Hypothalamus (tissue), 51 donors: ENCODE measurements at places on chromosomes 5 and 9.

DNA sequence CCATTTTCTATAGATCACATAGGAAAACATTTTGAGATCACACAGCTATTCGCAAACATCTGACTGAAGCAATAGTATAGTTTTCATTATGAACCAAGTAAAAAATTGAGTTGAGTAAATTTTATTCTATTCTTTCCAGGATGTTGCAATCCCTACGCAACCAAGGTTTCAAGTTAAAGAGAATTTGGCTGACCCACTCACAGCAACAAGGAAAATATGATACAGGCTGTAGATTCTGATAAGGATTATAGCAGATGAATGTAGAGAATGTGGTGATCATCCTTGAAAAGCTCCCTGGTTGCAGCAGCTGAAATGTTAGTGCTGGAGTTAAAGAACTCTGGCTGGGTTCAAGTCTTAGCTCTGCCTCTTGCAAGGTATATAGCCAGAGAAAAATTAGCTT is 4.7 kb downstream of the ABCA1 start:
- DNase-seq = no peak

DNA sequence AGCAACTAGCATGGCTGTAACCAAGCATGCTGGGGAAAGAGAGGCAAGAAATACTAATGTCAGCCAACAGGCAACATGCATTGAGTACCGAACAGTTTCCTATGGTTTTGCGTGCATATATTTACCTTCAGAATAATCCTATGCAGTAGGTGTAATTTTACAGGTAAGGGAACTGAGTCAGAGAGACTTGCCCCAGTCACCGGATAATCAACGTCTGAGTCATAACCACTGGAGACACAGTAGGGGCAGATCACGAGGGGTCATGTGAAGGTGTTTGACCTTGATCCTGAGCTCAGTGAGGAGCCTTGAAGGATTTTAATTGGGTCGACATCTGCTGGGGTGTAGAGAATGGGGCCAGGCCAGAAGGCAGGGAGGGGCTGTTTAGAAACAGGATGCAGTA is 13.4 kb upstream of the TSC1 start:
- no peak for DNase-seq

DNA sequence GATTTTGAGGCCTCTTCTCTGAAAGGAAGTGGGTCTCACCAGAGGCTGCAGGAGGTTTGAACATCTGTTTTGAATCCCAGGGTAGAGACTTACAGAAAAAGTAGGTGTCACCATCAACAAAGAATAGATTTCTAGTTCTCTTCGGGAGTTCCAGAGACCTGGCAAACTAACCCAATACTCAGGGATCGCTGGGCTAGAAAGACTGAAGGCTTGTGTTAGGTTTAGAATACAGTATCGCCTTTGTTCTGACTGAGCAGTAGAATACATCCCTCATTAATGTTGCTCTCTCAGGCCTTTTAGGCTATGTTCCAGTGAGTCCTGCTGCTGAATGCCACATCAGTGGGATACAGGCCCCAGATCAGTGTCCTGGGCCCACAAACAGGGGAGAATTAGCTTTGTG is 27.2 kb downstream of the RUSC2 start:
- no peak for DNase-seq

DNA sequence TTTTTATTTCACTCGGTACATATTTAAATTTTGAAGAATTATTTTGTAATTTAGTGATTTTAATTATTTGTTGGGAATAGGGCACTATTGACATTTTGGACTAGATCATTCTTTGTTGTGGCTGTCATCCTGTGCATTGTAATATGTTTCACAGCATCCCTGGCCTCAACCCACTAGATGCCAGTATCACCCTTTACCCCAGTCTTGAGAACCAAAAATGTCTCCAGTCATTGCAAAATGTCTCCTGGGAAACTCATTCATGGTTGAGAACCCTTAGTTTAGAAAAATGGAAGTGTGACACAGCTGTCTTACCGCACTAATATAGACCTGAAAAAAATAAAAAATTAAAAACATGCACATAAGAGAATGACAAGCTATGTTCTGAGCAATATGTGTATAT is 88.4 kb upstream of the CCDC152 start:
- no peak for DNase-seq

GRCh38 chr5:140801494-140801841 is 611 bp downstream of the PCDHA3 start:
- no peak for DNase-seq

DNA sequence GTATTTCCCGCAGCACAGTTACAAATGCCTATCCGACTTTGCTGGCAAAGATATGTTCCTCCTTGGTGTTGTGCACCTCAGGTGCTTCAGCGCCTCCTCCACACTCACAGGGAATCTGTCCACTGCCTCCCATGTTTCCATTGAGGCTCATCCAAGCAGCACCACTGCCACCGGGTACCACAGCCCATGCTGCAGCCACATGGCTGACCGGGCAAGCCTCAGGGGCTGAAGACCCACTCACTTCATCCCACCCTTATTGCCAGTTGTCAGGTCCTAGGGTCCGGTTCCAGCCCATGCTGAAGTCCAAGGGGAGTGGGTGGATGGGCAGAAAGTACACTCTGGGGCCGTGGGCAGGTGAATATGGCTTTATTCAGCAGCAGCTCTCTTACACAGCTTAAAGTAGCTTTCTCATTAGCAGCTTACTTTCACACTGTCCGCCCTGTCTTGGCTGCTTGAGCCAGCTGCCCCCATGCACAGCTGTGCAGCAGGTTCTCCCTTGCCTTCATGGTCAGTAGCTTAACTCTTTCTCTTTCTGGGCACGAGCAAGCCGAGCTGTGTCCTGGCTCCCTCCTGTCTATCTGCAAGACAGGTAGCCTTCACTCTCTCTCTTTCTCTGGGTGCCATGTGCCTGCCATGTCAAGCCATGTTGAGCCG is 1052.3 kb downstream of the PTPRD start:
- DNase-seq = no peak

- no peak for DNase-seq
Measured at GRCh38 chr5:173050791-173051190, 5.4 kb upstream of the CREBRF start.

DNA sequence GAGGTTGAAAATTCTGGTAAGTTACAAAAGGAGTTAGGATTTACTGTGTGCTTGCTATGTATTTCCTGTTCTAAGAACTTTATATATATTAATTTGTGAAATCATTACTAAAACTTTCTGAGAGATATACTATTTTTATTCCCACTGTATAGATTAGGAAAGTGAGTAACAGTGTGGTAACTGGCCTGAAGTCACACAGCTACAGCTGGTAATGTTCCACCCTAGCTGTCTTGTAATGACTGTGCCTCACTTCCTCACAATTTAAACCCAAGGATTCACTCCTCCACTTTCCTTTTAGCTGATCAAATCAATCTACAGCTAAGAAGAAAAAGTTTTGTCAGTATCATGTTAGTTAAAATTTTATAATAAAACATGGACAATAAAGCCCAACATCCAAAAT is 278.8 kb downstream of the GAS1 start:
- DNase-seq = no peak

GRCh38 chr9:131579789-131580211 is 34.5 kb downstream of the PRRT1B start:
- no peak for DNase-seq

DNA sequence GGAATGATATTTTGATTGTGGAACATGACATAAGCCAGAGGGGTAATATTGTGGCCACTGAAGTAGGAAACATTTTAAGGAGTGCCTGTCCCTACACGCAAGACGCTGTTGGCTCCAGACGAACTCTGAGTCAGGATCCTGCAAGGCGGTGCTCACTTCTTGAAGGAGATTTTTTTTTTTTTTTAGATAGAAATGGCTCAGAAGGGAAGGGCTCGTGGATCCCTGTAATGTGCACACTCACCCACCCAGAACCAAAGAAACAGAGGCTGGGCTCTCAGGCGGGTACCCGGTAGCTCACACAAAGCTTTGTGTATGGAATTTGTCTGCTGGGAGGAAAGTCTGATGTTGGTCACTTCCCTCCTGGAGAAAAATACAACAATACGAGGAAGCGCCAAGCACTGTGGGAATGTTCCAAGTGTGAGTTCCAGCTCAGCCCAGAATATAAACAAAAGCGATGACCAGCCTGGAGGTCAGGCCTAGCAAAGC is 25.7 kb downstream of the RAPGEF1 start:
- no peak for DNase-seq

DNA sequence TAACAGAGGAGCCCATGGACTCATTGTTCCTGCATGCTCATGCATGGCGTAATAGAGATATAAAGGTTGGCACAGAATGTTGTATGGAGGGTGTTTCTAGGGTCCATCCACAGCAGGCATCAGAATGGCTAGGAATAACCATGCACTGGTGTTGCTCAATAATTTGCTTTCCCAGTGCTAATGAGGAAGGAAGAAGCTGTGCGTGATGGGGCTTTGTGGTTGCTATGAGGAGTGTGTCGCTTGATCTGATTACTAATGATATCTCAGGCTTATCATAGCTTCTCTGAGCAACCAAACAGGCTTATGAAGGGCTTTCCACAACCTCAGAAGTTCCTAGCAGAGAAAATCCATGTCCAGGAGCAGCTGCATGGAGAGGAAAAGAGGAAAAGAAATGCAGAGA is 151.3 kb upstream of the TRPC7 start:
- DNase-seq = no peak

GRCh38 chr9:68950689-68951088 is 63.2 kb downstream of the PRKACG start:
- DNase-seq = no peak

GRCh38 chr5:164809821-164810220 is 1304.4 kb downstream of the MAT2B start:
- DNase-seq = no peak

GRCh38 chr5:89991592-89991991 is 418.0 kb downstream of the CETN3 start:
- no peak for DNase-seq

DNA sequence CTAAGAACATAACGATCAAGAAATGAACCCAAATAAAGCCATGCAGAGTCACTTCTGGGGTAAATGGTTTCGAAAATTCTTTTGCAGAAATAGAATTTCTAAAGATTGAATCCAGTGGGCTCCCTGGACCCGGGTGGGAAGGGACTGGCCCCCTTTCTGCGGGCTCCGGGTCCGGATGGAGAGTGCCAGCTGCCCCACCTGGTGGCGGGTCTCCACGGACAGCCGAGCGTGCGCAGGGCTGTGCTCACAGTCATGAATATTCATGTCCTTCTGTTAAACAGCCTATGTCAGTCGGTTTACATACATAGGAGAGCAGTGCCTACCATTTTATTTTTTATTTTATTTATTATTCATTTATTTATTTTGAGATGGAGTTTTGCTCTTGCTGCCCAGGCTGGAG is 4.7 kb upstream of the PPP1R26 start:
- no peak for DNase-seq

- DNase-seq = no peak
Measured at GRCh38 chr5:56656846-56657726, 158.3 kb upstream of the MAP3K1 start.

DNA sequence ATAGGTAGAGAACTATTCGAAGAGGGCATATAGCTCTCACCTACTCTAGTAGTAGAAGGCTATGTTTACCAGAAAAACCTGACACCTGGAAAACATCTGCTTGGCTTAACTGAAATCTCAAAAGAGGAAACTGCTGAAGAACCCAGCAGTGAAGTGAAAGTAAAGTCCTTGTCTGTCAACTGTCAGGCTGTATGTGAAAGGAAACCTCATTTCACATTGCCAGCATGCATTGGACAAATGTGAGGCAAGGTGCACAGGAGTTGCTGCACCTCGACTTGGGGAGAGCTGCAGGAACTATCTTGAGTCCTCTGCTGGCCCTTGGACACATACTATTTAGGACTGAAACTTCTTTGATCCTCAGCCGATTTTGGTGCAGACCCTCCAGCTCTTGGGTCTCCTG is 53.3 kb downstream of the NREP start:
- no peak for DNase-seq

DNA sequence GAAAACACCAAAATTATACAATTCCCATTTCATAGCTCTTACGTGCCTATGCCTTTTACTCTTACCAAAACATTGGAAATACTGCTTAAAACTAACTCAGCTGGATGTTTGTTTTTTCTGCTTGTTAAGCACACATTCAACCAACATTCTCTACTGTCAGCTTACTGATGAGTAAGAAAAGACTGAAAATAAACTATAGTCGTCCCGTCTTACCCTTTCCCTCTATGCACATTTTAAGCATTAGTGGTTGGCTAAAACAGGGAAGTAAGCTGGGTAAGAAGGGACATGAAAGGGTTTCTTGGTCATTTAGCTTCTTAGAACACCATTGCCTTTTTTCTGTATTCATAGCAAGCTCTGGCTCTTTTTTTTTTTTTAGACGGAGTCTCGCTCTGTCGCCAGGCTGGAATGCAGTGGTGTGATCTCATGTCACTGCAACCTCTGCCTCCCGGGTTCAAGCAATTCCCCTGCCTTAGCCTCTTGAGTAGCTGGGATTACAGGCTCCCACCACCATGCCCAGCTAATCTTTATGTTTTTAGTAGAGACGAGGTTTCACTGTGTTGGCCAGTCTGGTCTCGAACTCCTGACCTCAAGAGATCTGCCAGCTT is 232.1 kb upstream of the PCSK5 start:
- no peak for DNase-seq

DNA sequence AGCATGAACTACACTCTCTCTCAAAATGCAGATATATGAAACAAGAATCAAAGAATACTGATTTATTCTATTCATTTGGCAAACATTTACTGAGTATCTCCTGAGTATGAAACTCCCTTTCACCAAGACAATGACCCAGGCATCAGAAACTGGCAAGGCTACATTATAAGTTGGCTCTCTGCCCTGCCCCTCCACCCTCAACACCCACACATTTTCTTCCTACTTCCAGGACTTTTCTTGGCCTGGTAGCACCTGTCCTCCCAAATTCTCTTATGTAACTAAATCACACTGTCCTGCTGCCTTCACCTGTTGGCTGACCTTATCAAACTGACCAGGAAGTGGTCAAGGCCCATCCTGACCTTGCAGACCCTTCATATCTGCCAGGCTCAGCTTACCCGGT is 3.5 kb downstream of the RASEF start:
- DNase-seq = no peak

DNA sequence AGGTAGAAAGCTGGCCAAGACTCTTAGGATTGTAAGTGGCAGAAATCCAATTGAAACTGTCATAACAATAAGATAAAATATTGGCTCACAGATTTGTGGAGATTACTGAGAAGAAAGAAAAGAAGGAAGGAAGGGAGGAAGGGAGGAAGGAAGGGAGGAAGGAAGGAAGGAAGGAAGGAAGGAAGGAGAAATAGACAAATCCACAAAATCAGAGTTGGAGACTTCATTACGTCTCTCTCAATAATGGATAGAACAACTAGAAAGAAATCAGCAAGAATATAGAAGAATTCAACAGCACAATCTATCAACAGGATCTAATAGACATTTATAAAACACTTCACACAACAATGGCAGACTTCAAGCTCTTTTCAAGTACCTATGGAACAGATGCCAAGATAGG is 17.9 kb upstream of the PAM start:
- no peak for DNase-seq

DNA sequence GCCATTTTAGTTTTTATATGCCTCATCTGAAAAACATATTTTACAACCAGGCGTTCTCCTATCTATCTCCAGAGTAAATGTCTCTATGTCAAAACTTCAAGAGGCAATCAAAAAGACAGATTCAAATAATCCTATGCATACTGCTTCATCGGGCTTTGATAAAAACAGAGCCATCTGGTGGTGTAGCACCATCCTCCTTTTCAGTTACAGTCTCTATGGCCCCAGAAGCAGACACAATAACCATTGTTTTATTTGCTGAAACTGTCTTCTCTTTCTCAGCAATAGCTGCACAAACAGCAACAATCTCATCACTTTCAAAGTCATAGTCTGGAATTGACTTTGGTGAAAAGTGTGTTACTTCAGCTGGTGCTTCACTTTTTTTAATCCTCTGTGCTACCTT is 36.3 kb downstream of the PTGER4 start:
- no peak for DNase-seq
